ENCODE measurements at places on chromosomes 12 and 14.

- DNase-seq = no peak
- H3K27me3 ChIP-seq = peaks cover 8% of the 10 kb centered on the region
- H3K4me3 ChIP-seq = no peak overlapping the region
- no peaks in the 10 kb centered on the region for H3K36me3 ChIP-seq
- H3K27ac ChIP-seq = no peak overlapping the region
Measured at GRCh38 chr14:47541662-47542061, 133.7 kb downstream of the MDGA2 start.

GRCh38 chr12:115740586-115741155, 536.8 kb downstream of the MED13L start:
- peaks cover 11% of the 10 kb centered on the region for H3K27me3 ChIP-seq
- no peaks in the 10 kb centered on the region for H3K36me3 ChIP-seq
- no peak overlapping the region for H3K4me3 ChIP-seq
- DNase-seq = no peak
- peaks cover 4% of the 10 kb centered on the region for H3K4me1 ChIP-seq
- no peak overlapping the region for H3K27ac ChIP-seq

- H3K4me1 ChIP-seq = no peaks in the 10 kb centered on the region
- no peaks in the 10 kb centered on the region for H3K36me3 ChIP-seq
- DNase-seq = no peak
- H3K27me3 ChIP-seq = no peaks in the 10 kb centered on the region
Measured at GRCh38 chr14:55502746-55503284, 62.4 kb upstream of the TBPL2 start.

DNA sequence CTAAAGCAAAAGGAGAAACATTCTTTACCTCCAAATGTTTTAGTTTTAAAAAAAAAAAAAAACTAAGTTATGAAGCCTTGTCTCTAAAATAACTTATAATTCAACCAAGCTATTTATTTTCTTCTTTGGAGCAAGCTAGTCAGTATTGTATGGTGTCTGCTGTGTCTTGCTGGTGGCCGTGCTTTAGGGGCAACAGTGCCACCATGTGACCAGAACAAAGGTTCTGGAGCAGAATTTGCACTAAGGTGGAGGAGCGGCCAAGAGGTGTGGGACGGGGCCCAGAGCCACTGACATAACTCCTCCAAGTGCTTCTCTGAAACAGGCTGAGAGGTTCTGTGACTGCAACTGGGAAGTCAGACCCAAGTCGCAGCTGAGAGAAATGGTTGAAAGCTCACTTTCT, 4.5 kb downstream of the FICD start:
- no peaks in the 10 kb centered on the region for H3K27me3 ChIP-seq
- H3K4me1 ChIP-seq = no peaks in the 10 kb centered on the region
- no peak for DNase-seq
- no peak overlapping the region for H3K4me3 ChIP-seq

- H3K27me3 ChIP-seq = peaks cover 40% of the 10 kb centered on the region
- H3K27ac ChIP-seq = peak within 1 kb of the TSS; percentile 98
- no peak for DNase-seq
Measured at GRCh38 chr12:51391283-51392123, at the start of gene GALNT6. Gene GALNT6 (minus strand): TSS chr12:51391406. CDS start chr12:51379781, 11,625 bp downstream.

- H3K27me3 ChIP-seq = no peaks in the 10 kb centered on the region
- H3K36me3 ChIP-seq = no peaks in the 10 kb centered on the region
- H3K27ac ChIP-seq = no peak overlapping the region
Measured at GRCh38 chr14:58872061-58872460, 234.3 kb downstream of the DACT1 start.

- no peak for DNase-seq
- no peaks in the 10 kb centered on the region for H3K27me3 ChIP-seq
- H3K36me3 ChIP-seq = peaks cover 58% of the 10 kb centered on the region
Measured at GRCh38 chr12:45349916-45350315, 134.0 kb downstream of the ANO6 start.

All from type B pancreatic cell (in vitro differentiated cells).